ENCODE measurements at places on chromosomes 3 and 15.
A peak's percentile ranks its signal among the peaks of the same experiment; 100 is the strongest.

DNA sequence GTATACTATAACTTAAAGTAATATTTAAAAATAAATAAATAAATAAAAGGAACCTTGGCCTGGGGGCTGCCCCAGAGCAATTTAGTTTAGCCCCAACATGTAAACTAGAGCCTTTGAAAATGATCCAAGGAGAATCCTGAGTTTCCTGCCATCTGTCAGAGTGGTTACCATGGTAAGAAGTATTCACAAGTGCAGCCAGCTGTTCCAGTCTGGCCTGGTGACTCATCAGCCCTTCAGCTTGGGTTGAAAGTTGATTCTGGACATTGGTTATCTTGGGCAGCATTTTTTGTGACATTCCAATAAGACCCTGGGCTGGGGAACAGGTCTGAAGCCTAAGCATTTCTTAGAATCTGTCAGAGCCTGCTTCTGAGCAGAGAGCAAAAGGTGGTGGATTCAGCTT lies 72.7 kb upstream of the LRTM1 start:
- DNase-seq = no peak

DNA sequence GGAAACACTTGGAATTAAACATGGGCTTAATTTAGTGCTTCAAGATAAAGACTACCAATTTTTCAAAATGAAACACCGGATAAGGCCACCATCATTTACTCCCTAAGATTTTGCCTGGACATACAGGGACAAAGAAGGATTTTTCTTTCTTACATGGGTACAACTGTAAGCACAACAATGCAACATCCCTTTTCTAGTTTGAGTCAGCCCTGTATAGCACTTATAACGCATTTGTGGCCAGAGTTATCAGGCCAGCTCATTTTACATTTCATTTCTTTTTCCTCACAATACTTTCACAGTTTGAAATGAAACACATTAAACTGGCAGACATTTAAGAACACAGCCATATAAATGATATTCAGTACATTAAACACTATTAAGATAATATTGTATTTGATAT lies 9.8 kb upstream of the SUCNR1 start:
- no peak for DNase-seq

DNA sequence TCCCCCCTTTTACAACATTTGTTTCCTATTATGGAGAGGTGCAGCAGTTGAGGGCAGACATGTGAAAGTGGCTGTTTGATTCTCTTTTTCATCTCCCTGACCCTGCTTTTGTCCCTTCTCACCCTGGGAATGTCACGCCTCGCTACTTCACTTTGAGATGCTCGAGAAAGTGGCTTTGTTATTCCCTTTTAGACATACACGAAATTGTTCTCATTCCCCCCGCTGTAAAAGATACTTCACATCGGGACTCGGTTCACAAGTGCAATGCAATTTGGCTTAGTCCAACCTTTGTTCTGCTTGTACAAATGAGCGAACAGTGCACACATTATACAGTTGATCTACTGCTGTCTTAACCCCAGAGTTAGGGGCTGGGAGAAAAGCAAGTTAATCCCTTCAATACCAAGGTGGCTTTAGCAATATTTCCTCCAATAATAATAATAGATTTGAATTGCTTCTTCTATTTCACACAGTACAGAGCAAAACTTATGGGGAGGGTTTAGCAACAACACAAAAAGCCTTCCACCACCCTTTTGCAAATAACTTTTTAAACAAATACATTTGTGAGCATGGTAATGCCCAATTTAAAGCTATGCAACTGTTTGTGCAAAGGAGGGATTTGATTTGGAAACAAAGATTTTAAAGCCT lies 5.7 kb upstream of the FOXB1 start:
- DNase-seq = no peak

- DNase-seq = no peak
These were observed 17.1 kb downstream of the RTP4 start for GRCh38 chr3:187385296-187385695.

DNA sequence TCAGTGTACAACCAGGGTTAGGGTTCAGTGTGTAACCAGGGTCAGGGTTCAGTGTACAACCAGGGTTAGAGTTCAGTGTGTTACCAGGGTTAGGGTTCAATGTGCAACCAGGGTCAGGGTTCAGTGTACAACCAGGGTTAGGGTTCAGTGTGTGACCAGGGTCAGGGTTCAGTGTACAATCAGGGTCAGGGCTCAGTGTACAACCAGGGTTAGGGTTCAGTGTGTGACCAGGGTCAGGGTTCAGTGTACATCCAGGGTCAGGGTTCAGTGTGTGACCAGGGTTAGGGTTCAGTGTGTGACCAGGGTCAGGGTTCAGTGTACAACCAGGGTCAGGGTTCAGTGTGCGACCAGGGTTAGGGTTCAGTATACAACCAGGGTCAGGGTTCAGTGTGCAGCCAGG lies 33.3 kb downstream of the CYP11A1 start:
- DNase-seq = no peak

- DNase-seq = no peak
These were observed 1106.8 kb downstream of the ROBO1 start for GRCh38 chr3:78660957-78661356.

DNA sequence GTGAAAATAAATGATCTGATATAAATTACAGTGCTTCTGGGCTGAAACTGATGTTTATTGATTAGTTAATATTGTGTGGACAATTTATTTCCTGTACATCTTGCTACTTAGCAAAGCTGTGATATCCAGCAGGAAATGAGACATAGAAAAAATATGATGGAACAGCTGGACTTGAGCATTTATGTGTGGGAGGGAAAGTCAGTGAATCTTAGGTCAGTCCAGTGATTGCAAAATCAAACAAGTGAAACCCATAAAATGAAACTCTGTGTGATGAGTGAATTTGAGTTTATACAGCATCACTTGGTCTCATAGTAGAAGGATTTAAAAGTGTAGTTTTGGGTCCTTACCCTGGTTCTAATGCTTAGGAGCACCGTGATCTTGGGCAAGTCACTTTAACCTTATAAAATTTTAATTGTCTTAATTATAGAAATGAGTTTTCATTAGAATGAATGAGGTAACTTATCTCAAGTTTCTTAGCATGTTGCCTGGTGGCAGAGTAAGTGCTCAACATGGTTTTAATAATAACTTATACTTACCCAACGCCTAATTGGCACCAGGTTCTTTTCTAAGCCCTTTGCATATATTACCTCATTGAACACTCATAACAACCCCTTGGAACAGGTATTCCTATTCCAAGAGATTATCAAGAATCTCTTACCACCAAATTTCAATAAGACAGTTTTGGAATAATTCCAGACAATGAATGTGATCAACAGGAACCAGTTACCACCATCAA lies 194.6 kb downstream of the ADAMTSL3 start:
- no peak for DNase-seq

DNA sequence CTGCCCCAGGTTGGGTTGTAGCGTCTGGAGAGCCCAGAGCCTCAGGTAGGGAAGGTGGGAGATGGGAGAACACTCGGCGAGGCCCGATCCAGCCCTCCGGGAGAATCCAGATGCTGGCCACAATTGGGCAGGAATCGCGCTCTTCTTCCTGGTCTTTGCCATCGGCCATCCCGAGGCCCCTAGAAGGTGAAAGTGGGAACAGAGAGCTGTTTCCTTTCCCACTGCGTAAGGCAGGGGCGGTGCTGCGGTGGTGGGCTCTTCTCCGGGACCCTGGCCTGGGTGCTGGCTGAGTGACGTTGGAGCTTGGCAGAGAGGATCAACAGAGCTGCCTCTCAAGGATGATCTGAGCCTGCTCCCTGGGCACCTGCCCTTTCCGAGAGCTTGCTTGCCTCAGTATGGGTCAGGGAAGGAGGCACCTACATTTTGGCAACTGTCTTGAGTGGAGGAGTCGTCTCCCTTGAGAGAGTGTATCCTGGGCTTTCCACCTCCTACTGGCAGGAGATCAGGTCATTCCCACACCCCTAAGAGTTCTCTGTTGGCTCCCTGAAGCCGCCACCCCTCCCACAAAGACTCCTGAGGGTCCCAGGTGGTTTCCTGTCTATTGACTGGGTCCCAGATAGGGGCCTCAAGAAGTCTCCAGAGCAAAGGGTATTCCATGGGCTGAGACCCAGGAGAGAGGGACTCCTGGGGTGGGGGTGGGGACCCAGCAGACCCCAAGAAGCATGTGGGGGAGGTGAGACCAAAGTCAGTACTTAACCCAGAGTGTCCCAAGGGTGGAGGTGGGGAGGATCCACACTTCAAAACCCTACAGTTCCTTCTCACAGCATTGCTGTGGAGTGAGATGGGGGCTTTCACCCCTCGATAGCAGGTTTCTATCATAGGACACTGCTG lies 1.6 kb downstream of the C15orf39 start:
- no peak for DNase-seq

- no peak for DNase-seq
These were observed 749 bp downstream of the ITGA11 start for GRCh38 chr15:68431037-68431791.

GRCh38 chr15:23924686-23925085 lies 237.6 kb upstream of the NDN start:
- no peak for DNase-seq

DNA sequence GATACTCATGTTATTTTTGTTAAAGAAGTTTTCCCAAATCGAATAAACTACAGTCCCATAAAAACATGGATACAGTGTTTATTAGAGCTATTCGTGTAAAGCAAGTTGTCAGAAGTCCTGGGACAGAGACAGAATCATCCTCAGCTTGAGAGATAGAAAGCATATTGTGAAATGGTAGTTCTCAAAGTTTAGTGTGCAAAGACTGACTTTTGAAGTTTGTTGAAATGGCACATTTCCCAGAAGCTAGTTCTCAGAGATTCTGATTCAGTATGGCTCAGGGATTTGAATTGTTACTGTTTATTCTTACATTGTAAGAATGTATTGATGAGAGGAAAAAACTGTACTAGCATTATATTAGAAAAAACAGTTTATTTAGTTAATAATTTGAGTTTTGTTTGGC lies 22.1 kb downstream of the GABRR3 start:
- no peak for DNase-seq

- DNase-seq = no peak
These were observed 8.7 kb upstream of the PTX3 start for GRCh38 chr3:157427901-157428300.

- DNase-seq = no peak
These were observed 68.3 kb upstream of the GLCE start for GRCh38 chr15:69092159-69092558.

- no peak for DNase-seq
These were observed 2.3 kb downstream of the RNF7 start for GRCh38 chr3:141740349-141740748.

- peak; percentile 39 for DNase-seq
These were observed at the start of gene GCSAM for GRCh38 chr3:112132975-112133448. Gene GCSAM, minus strand, starts transcription at chr3:112133248. Its CDS starts 128 bp downstream, at chr3:112133120.

GRCh38 chr3:78268716-78269668 lies 1229.1 kb downstream of the ROBO2 start:
- DNase-seq = no peak

GRCh38 chr3:115111632-115112031 lies 35.5 kb downstream of the ZBTB20 start:
- DNase-seq = no peak

GRCh38 chr3:194661374-194661773 lies 10.6 kb downstream of the LSG1 start:
- DNase-seq = no peak

- DNase-seq = no peak
These were observed 40.7 kb downstream of the TNIK start for GRCh38 chr3:171419457-171419856.

DNA sequence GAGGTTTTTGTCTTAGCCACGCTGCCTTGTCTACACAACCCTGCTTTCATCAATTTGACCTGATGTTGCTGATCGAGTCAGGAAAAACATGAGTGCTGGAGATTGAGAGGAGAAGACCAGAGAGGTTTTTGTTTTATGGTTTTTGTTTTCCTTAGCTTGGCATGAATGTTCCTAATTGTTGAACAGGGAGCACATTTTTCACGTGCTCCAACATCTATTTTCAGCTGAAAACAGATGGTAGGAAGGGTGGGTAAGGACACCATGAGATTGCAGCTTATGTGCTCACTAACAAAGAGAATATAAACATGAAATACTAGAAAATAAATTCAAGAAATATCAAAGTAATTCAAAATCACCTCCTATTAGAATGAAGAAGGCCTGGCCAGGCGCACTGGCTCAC lies 79.9 kb upstream of the LMCD1 start:
- no peak for DNase-seq

GRCh38 chr15:79370716-79371115 lies 59.8 kb downstream of the TMED3 start:
- no peak for DNase-seq
